ENCODE measurements at places on chromosomes 16 and 17.
A peak's percentile ranks its signal among the peaks of the same experiment; 100 is the strongest.

- DNase-seq = no peak
These were observed 127.9 kb downstream of the ENGASE start for GRCh38 chr17:79202480-79202879.

DNA sequence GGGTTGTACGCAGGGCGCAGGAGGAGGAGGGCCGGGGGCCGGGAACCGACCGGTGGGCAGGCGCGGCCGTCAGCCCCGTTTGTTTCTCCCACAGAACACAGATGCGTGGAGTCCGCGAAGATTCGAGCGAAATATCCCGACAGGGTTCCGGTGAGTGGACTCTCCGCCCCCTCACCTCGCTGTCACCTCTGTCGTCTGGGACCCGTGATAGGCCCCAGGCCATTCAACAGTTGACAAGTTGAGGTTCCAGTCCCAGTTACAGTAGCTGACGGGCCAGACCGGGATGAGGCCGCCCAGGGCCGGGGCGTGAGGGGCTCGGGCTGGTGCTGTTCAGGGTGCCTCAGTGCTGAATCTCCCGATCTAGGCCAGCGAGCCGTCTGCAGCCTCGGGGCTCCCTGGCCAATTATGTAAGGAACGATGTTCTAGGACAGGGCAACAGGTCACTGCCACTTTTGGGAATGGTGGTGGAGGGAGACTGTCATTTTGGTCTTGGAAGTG lies 628 bp downstream of the GABARAPL2 start:
- DNase-seq = no peak

DNA sequence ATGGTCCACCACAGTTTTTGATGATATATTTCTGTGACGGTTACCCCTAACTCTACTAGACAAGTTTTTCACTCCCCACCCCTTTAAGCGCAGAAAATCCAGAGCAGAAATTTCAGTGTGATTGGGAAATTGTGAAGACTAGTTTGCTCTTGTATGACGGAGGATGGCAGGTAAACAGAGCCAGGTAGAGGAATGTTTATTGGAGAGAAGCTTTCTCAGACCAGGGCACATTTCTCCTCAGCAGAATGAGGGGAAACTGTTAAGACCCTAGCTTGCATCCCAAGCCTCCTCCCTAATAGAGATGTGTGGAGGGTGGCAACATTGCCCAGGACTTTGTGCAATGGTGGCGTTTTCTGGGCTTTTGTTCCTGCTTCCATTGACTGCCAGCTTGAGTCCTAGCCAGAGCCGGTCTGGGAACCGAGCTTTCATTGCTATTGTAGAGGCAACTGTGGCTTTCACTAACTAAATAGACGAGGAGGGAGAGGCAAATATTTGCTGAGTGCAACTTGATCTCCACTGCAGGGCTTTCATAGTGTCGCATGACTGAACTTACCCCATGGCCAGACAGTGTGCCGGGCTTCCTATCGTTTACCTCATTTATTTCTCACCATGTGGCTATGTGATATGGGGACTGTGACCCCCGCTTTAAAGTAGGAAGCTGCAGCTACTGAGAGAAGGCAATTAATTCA lies 159.6 kb upstream of the MPHOSPH6 start:
- peak; percentile 69 for DNase-seq

GRCh38 chr16:28526201-28527099 lies 12.3 kb downstream of the NUPR1 start:
- DNase-seq = no peak

GRCh38 chr16:4184038-4184702 lies 57.7 kb downstream of the SRL start:
- DNase-seq = no peak

GRCh38 chr16:67675579-67675935 lies 8.9 kb downstream of the C16orf86 start:
- no peak for DNase-seq

- no peak for DNase-seq
These were observed 65.9 kb upstream of the IRX6 start for GRCh38 chr16:55257966-55258613.

DNA sequence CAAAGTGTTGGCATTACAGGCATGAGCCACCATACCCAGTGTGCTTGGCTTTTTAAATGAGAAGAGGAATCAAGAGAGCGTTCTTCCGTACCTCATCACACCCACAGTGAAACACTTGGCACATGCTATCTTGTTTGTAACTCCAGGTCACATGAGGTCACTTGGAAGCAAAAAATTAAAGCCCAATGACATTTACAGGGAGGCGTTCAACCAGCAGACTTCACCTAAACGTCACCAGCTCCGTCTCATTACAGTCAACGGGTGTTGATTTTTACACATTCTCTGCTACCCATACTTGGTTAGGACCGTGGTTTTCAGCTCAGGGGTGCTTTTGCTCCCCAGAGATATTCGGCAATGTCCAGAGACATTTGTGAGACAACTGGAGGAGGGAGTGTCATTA lies 127.0 kb downstream of the XYLT1 start:
- no peak for DNase-seq

GRCh38 chr16:31393056-31393455 lies at the start of gene ITGAD:
TSS of gene ITGAD (plus strand) at chr16:31393335. CDS start at chr16:31393361, 26 bp downstream.
- DNase-seq = no peak

DNA sequence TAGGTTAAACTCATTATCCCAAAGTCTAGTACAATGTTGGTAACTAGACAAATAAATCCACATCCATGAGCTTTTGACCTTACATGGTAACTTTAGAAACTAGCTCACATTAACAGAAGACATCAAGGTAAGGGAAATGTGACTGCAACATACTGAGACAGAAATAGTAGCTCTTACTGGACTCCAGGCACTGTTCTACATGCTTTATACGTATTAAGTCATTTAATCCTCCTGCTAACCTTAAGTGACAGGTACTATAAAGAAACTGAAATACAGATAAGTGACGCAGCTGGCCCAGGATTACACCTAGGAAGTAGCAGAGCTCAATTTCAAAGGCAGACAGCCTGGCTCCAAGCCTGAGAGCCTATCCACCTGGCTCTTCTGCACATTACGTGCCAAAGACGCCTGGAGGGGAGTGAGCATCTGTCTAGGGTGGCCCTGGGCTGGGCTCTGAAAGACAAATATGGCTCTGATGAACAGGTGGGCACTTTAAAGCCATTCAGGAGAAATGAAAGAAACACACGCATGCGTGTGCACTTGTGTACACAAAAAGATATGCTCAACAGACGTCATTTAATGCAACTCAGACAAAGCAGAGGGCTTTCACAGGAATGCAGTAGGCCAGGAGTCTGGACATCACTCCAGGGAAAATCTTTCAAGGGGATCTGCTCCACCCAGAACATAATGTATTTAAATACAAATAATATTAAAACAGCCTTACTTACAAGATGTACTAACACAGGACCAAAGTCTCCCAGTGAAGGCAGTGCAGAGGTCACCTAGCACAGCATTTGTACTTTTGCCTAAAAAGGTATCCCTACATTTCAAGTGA lies 4.4 kb downstream of the ZC3H7A start:
- peak; percentile 98 for DNase-seq

DNA sequence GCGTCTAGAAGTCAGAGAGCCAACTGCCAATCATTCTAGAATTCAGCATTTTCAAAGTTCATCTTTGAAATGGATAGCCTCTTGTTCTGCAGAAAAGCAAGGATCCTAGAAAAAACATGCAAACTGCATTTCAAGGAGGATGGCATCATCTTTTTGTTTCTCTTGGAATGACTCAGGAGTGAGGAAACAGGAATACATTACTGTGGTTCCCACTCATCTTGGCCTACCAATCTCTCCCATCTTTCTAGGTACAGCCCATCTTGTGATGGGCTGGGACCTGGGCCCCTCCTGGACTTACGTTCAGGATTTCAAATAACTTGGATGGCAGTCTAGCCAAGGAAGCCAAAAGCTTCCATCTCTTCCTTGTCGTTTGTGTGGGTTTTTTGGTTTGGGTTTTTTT lies 363.4 kb downstream of the CDH13 start:
- no peak for DNase-seq

DNA sequence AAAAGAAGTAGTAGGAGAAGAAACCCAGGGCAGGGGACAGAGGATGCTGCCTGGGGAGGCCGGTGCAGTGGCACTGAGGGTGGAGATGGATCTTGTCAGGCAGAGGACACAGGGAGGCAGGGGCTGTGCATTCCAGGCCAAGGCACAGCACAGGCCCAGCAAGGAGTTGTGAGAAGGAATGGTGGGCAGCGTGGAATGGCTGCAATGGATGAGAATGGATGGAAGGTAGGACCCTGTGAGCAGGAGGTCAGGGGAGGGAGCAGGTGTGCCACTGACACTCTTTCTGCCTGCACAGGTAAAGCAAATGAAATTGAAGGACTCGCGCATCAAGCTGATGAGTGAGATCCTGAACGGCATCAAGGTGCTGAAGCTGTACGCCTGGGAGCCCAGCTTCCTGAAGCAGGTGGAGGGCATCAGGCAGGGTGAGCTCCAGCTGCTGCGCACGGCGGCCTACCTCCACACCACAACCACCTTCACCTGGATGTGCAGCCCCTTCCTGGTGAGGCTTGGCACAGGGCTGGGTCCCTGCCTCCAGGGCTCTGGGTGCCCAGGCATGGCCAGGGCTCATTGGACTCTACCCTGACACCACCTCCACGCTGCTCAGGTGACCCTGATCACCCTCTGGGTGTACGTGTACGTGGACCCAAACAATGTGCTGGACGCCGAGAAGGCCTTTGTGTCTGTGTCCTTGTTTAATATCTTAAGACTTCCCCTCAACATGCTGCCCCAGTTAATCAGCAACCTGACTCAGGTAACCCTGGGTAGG lies 32.8 kb downstream of the ABCC3 start:
- DNase-seq = no peak

GRCh38 chr17:76914937-76915336 lies 46.7 kb downstream of the MGAT5B start:
- DNase-seq = peak; percentile 26

DNA sequence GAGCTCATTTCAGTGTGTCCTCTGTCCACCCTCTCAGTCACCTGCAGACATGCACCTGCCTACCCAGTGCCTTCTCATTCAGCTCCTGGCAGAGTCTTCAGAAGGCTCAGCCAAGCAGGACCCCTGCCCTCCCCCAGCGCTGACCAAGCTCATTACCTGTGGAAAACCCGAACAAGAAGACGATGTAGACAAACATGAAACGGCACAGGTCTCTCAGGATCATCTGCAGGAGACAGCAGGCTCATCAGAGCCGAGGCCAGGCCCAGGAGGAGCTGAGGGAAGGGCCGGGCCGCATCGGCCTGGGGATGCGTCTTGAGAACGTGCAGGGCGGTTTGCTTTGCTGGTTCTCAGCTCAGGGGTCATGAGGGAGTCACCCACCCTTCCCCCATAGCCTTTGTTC lies 19.4 kb upstream of the TRPV3 start:
- no peak for DNase-seq

- no peak for DNase-seq
These were observed 139.8 kb upstream of the ELAC2 start for GRCh38 chr17:13157656-13158055.

DNA sequence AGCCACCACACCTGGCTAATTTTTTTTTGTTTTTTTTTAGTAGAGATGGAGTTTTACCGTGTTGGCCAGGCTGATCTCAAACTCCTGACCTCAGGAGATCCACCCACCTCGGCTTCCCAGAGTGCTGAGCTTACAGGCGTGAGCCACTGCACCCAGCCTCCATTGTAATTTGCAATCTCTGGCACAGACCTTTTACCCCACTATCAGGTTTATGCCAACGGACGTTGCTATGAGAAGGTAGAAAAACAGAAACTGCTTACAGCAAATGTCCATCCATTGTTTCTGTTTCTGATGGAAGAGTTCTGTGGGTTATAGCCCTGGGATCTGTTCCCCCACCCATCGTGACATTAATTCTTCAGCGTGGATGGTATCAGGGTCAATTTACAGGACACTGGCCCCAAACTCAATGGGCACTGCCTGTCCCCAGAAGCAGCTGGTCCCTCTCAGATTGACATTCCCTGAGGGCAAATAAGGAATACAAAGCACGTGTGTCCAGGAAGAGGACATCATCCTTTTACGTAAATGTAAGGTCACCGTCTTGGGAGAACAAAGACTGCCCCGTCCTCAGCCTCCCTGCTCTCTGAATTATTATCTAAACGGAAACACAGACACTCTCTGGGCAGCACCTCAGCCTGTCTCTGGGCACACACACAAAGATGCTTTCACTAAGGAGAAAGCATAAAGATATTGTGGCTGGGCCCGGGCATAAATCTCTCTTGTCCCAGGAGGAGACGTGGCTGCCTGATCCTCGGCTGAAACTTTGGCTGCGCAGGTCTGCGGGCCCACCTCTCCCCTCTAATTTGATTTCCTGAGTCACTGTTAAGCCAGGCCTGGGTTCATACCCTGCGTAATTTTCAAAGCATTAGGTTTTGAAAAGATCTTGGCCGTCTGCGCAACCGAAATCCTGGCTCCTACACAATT lies 5.2 kb downstream of the KCNG4 start:
- DNase-seq = peak; percentile 59

GRCh38 chr16:81697616-81698309 lies 81.3 kb upstream of the PLCG2 start:
- DNase-seq = no peak

- no peak for DNase-seq
These were observed 8.6 kb upstream of the TSPOAP1 start for GRCh38 chr17:58337210-58337599.

DNA sequence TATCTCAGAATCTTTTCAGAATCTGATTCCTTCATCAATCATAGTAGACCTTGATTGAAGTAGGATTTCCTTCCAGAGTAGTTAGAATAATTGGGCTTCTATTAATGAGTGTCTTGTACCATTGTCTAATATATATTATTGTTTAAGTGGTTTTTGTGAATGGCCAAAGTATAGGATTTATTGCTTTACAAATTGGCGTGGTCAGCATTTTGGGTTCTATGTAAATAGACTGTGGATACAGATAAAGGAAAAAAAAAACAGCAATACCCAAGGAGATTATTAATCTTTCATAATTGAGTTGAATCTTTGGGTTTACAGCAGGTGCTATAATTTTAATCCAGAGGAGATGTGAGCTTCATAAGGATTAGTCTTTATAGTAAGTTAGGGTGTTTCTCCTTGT lies 64.3 kb downstream of the AP2B1 start:
- no peak for DNase-seq

DNA sequence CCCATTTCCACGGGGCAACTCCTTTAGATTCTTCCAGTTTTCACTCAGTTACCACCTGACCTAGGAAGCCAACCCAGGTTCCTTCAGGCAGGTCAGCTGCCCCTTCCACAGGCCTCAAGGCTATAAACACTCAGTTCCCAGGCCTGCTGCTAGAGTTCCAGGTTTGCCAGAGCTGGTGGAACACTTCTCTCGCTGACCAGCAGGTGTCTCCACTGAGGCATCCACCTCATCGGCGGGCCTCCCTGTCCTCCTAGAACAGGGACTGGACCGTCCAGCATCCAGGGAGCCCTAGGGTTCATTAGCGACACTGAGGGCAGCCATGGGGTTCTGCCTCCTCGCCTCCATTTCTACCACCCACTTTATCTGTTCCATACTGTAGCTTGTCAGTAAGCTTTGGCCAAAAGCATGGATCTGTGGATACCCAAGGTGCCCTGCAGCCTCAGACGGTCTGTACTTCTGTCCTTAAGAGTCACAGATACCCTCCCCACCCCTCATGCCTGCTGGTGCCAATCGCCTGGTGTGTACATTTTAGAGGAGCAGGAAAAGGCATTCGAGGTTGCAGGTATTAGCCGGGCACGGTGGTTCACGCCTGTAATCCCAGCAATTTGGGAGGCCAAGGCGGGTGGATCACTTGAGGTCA lies 29.0 kb downstream of the PIMREG start:
- peak; percentile 65 for DNase-seq
